Dermis microvascular lymphatic vessel endothelial cell (primary cell): ENCODE measurements at places on chromosomes 12 and 14.

DNA sequence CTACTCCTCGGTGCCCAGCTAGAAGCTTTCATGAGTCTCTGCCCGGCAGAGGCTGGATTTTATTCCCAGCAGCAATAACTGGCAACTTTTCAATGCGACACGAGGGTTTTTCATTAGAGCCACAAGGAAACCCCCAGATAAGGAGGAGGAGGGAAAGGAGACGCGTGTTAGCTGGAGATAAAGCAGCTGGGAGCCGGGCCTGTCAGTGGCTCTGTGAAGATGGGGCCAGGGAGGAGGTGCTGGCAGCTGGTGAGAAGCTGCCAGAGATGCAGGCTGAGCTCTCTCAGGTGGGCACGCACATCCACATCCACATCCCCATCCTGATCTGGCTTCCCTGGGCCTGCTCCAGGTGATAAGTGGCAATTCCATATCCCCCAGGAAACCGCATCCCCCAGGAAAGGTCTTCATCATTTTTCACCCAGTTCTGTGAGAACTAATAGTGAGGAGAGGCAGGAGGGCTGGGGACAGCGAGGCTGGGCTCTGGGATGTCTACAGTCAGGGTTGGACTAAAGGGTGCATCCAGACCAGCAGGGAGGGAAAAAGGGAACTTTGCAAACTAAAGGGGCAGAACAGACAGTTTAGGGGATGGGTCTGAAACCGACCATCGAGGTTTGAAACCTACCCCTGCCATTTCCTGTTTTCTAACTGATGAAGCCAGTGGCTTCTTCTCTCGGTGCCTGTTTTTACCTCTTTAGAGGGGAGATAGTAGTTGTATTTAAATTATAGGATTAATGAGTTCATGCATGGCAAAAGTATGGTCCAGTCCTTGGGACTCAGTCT lies 413.2 kb downstream of the DPF3 start:
- no peak for DNase-seq

DNA sequence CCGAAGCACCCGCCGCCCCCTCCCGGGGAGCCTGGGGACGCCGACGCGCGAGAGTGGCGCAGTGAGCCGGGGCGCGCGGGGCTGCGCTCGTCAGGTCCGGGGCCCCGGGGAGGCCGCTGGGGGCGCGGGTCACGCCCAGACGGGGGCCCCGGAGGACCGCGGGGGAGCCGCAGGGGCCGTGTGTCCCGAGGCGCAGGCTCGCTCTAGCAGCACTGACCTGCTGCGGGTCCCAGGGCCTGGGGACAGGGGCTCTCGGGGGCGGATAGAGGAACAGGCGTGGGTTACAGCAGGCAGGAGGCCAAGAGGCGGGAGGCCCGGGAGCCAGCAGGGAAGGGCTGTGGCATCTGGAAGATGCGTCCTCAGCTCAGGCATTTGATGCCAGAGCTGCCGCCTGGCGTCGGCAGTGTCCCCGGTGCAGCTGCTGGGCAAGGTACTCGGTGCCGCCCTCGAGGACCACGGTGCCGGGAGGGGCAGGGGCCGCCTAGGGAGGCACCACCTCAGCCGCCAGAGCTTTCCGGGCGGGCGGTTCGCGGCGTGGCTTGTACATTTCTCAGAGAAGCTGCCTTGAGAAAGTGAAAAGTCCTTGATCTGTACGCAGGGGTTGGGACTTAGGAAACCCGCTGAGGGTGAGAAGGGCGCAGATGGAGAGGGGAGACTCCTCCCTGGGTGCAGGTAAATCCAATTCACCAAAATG lies 1.2 kb downstream of the WNT5B start:
- DNase-seq, result no peak

GRCh38 chr12:102871014-102871413 lies 46.0 kb downstream of the PAH start:
- no peak for DNase-seq

DNA sequence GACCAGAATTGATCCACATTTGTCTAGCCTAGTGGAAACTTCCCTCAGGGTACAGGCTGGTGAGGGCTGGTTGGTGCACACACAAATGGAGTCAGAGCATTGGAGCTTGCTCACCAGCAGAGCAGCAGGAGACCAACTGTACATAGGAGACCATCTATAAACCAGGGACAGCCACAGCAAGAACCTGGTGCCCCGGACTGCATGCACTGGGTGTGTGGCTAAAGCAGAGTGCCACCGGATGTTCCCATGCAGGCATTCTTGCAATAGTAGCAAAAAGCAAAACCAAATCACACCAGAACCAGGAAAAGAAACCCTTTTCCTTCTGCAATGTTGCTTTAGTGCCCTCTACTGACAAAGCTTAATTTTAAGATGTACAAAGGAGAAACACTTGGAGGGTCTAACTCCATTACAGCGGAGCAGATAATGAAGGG lies 136.4 kb downstream of the MDGA2 start:
- no peak for DNase-seq

- no peak for DNase-seq
Observed at GRCh38 chr12:99847936-99848335, 136.8 kb downstream of the ANKS1B start.

GRCh38 chr14:80078501-80078900 lies 132.8 kb downstream of the DIO2 start:
- no peak for DNase-seq

GRCh38 chr12:122852336-122853275 lies 17.3 kb downstream of the HIP1R start:
- DNase-seq, result peak; percentile 79

DNA sequence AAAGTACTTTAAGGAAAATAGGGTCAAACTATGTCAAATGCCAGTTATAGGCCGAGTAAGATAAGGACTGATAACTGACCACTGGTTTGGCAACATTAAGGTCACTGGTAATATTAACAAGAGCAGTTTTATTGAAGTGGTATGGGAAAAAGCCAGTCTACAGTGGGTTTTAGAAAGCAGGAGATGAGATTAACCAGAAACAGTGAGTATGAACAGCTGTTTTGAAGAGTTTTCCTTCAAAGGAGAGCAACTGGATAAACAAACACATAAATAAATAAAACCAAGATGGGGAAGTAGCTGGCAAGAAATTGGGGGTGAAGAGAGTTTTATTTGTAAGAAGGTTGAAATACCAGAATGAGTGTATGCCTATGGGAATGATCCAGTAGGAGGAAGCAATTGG lies 30.3 kb downstream of the KITLG start:
- DNase-seq, result no peak

GRCh38 chr12:89695830-89696229 lies 12.8 kb downstream of the ATP2B1 start:
- no peak for DNase-seq

- peak; percentile 28 for DNase-seq
Observed at GRCh38 chr14:102516531-102517391, 7.2 kb upstream of the ANKRD9 start.

DNA sequence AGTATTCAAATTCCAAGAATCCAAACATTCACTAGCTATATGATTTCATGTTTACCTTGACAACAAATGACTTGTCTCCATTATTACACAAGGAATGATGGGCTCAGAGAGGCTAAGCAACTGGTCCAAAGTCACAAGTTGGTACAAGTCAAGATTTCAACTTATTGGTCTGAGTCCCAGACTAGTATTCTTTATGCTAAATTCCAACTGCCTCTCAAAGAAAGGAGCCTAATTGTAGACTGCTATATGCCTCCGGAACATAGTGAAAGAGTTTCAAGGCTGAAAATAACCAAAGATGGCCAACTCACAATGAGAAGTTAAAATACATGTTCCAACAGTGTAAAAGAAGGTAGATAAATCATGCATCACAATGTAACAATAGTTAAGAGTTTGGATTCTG lies 7.5 kb downstream of the BTG1 start:
- no peak for DNase-seq

- no peak for DNase-seq
Observed at GRCh38 chr12:86139671-86140070, 116.5 kb downstream of the MGAT4C start.

DNA sequence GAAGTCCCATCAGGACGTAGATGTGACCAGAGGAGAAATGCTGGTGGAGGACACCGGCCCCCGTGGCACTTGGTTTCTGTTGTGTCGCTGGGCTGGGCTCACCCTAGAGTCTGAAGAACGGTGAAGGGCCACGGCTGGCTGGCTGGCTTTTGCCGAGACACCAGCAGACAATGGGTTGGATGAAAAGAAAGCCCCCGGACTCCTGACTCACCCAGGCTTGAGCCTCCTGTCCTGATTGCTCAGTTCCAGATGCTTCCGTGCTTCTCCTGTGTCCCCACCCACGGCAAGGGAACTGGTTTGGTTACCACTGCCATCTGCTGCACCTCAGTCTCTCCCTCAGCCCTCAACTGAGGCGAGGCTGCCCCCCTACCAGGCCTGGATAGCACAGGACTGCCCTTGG lies 10.4 kb upstream of the ENDOU start:
- DNase-seq, result no peak

GRCh38 chr12:6697584-6698351 lies 2.8 kb downstream of the PIANP start:
- DNase-seq, result no peak

GRCh38 chr12:121334513-121335343 lies 17.5 kb downstream of the ANAPC5 start:
- DNase-seq, result peak; percentile 79

- DNase-seq, result no peak
Observed at GRCh38 chr14:45649051-45649450, 396.0 kb upstream of the MIS18BP1 start.

DNA sequence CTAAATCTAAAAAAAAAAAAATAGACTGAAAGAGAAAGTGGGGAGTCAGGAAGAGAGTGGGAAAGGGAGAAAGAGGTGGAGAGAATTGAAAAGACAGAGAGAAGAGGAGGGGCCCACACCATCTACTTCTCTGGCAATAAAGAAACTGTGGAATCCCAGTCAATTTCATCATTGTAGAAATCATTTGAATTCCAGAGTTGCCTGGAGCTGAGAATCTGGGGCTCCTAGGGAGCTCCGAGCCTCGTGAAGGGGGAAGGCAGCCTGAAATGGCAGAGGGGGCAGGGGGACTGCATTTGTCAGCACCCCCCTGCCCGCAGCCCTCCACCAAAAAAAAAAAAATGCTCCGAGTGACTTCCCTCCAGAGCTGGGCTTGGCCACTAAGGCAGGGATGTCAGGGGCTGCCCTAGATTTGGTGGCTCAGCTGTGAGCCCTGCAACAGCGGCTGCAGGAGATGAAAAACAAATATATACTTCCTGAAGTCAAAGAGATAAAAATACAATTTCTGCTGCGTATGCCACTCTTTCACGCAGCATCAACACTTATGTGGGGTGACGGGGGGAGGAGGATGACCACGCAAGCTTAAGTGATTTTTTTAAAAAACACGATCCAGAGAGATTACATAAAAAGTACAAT lies 80.5 kb downstream of the BCL11B start:
- DNase-seq, result no peak

GRCh38 chr14:61472011-61472672 lies 150.8 kb downstream of the PRKCH start:
- DNase-seq, result peak; percentile 95

DNA sequence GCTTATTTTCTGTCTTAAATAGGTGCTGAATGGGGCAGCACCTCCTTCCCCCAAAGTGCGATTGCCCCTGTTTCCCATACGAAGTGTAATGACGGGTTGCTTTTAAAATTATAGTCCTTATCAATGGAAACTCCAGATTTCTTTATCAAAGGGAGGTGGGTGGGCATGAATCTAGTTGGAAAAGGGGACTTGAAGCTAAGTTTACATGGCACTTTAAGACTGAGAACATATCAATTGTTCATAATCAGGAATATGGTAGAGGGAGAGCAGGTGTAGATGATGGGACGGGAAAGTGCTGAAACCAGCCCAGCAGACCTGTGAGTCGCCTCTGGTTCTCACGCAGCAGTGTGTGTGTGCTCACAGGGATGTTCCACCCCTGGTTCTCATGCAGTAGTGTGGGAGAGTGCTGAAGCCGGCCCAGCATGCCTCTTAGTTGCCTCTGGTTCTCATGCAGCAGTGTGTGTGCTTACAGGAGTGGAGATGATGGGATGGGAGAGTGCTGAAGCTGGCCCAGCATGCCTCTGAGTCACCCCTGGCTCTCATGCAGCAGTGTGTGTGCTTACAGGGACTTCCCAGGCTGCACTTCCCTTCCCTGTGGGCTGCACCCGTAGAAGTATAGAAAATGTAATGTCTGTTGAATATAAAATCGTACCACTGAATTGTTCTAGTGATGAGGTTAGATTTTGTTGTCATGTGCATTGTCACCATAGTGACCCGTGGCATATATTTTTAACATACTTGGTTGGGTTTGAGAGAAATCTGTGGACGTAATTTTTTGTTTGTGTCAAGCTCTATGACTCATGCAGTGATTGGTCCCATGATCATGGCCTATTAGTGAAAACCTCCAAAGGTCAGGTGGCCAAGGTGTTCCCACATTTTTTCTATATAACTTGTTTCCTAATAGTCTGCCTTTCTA lies 51.6 kb downstream of the GPATCH2L start:
- peak; percentile 36 for DNase-seq
